ENCODE measurements at places on chromosomes 6 and 20.

- no peak for DNase-seq
Measured at GRCh38 chr6:41494212-41495110, 51.7 kb upstream of the FOXP4 start.

GRCh38 chr20:56826306-56826704 lies 197.2 kb downstream of the TFAP2C start:
- no peak for DNase-seq

DNA sequence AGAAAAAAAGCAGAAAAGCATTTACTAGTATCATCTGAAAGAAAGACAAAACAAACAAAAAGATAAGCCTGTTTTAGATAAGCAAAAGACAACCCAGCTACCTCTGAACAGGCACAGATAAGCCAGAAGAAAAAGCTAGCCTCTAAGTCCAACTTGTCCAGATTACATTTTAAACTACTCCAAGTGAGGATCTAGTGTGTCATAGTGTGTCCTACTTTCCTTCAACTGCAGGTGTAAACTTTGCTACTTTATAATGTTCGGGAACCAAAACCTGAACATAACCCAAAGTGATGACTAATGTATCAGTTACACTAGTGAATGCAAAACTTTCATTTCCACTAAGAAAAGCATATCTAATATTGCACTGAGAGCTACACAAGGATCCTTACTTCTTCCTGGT lies 19.5 kb downstream of the ADNP start:
- DNase-seq, result no peak

DNA sequence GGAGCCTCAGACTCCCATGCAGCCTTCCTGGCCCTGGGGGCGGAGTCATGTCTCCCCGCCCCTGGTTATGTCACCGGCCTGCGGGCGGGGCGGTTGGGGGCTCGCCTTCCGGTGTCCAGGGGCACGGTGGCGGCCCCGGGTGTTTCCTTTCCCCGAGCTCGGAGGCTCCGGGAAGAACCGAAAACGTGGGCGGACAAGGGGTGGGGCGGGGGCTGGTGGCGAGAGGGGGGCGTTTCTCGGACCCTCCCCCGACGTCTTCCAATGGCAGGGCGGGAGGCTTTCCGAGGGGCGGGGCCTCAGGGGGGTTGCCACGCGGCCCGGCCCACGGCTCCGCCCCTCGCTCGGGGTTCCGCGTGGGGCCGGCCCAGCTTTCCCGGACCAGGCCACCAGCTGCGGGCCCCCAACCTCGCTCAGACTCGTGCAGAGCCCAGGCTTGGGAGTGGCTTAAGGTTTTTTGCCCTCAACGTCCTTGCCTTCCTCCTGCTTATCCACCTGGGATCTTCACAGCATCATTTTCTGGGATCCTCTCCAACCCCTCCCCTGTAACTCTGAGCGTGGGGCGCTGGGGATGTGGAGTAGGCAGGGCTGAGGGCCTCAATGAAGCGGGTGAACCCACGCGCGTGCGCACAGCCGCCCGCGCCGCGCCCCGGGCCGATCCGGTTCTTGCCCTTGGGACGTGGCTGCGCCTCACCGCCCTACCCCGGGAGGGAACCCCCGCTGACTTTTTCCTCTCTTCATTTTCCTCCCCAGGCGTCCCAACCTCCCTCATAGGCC lies 2.1 kb upstream of the NRN1 start:
- DNase-seq, result peak; percentile 87

GRCh38 chr6:24228123-24228522 lies 102.1 kb downstream of the NRSN1 start:
- DNase-seq, result no peak

DNA sequence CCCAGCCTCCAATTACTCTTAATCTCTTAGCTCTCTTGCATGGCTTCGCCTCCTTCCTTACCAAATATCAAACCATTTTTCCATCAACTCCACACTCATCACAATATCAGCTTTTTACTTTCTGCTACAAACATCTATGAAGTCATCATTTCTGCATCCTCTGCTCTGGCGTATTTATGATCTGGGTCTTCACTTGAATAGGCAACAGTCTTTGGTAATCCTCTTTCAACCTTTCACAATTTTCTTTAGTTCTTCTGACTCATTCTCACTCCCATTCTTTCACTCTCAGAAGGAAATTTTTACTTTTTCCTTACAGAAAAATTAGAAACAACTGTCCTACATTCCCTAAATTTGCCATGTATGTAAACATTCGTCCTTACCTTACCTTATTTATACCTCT lies 522.4 kb downstream of the HDGFL1 start:
- DNase-seq, result no peak

- no peak for DNase-seq
Measured at GRCh38 chr6:19632786-19633185, 204.4 kb upstream of the ID4 start.

DNA sequence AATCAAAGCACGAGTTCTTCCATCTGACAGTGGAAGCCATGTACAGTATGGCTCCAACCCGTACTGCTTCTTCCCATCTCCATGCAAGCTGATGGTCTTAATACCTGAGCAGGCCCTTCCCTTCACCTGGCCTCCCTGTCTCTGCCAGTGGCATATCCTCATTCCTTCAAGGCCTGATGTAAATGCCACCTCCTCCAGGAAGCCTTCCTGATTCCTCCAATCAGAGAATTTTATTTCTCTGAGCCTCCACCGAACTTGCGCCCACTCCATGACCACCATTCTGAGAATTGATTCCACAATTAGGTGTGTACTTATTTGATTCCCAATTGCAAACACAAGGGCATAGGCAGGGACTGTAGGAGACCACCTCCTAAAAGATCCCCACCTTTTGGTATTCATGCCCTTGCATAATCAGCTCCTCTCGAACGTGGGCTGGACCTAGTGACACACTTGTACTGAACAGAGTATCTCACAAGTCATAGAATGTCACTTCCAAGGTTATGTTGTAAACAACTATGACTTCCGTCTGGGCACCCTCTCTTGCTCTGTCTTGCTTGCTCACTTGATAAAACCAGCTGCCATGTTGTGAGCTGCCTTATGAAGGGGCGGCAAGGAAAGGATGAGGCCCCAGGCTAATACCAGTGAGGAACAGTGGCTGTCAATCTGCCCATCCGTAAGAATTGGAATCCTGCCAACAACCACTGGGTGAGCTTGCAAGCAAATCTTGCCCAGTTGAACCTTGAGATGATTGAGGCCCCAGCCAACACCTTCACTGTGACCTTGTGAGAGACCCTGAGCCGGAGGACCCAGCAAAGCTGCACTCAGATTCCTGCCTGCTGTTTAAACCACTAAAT lies 38.8 kb downstream of the CPNE5 start:
- DNase-seq, result no peak

DNA sequence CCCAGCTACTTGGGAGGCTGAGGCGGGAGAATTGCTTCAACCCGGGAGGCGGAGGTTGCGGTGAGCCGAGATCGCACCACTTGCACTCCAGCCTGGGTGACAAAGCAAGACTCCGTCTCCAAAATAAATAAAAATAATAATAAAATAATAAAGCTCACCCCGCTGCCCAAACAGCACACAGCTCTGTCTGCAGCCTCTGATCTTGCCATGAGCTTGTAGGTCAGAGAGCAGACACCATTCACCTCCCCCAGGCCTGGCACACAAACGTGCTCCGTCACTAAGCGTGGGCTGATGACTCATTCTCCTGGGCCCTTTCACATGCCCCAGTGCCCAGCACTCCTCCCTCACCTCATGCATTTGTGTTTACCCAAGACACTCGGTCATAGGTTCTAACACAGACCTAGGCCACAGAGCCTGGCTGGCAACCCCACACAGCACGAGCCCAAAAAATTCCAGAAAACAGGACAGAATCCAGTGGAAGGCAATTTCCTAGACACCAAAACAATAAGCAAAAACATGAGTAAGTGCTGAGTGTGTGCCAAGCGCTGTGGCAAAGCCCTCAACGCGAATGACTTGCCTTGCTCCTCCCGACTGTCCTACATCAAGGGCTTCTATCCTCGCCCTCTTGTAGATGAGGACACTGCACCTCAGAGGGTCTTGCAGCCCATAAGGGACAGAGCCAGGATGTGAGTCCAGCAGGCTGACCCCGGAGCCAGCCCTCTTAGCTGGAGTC lies 18.0 kb downstream of the ATP9A start:
- peak; percentile 99 for DNase-seq

DNA sequence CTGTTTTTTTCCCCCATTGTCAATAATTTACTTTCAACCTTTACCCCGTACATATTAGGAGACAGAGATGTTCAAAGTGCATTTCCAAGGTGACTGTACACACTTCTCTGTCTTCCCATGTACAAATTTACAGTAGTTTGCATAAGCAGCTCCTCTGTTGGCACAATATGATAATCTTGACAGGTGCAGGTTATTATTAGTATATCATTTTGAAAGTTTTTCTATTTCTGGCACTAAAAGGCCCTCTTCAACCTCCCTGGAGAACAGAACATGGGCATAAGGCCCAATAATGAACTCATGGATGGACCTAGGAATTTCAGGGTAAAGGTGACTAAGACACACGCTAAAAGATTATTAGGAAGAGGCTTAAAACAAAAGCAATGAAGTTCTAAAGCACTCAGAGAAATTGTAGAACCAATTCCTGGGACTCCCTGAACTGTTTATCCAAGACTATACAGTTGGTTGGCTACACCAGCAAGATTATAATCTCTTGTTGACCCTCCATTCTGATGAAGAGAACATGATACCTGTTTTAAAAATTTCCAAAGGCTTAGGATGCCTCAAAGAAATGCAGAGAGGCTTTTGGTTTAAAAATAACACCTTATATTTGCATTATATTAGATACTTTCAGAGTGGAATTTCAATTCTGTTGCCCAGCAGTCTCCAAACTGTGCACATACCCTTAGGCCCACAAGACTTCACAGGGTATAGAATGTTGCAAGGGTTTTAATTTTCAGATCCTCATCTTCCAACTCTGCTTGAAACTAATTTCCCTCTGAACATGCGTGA lies 1.1 kb downstream of the AIG1 start:
- DNase-seq, result no peak

DNA sequence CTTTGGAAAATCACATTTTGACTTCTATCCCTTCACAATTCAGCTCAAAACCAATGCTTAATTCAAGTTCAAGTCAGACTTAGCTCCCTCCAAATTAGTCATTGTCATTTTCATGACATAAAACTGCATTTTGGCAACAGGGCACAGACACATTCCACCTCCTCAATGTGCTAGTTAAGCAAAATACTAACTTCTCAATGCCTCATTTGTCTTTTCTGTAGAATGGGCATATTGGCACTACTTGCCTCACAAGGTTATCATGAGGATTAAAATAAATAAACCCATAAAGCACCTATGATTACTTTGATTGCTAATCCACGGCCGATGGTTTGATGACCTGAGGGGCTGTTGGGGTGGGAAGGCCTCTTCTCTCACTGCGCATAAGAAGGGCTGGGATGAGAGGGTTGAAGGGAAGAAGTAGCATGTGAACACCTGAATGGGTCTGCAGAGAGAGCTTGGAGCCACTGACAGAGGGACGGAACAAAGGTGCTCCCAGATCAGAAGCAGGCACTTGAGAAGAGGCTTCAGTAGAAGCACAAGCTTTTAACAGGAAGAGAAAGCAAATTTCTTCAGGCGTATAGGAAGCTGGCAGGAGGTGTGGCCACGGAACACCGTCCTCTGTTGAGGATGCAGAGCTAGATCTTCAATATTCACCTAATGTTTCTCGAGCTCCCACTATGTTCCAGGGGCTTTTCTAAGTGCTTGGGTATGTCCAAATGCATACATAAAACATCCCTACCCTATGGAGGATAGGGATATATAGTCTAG lies 11.7 kb upstream of the TBC1D7 start:
- DNase-seq, result no peak

DNA sequence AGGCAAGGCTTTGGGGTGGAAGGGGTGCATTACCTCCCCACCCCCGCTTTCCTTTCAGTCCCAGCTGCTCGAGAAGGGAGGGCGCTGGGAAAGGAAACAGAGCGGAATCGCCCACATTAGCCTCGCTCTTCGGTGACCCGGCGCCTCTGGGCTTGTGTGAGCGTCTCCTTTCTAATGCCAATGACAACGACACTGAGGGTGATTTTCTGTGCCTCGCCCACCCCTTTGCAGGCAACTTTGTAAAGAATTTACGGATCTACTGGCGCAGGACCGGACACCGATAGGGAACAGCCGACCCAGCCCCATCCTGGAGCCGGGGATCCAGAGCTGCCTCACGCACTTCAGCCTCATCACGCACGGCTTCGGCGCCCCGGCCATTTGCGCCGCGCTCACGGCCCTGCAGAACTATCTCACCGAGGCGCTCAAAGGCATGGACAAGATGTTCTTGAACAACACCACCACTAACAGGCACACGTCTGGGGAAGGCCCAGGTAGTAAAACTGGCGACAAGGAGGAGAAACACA lies 24.3 kb downstream of the TFAP2B start:
- DNase-seq, result no peak

DNA sequence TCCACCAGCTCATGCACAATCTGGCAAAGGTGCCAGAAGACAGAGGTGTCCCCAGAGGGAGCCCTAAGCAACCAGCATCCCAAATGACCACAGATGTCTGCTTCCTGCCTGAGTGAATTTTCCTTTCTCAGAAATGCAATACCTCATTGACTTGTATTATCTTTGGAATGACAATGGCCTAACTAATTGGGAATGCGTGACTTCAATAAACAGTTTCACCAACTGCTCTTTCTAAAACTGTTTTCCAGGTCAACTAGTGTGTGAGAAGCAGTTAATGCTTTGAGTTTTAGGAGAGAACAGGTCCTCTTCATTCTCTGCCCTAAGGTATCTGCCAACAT lies 108.9 kb upstream of the SNX9 start:
- no peak for DNase-seq

GRCh38 chr20:39146394-39146793 lies 184.2 kb downstream of the DHX35 start:
- no peak for DNase-seq

DNA sequence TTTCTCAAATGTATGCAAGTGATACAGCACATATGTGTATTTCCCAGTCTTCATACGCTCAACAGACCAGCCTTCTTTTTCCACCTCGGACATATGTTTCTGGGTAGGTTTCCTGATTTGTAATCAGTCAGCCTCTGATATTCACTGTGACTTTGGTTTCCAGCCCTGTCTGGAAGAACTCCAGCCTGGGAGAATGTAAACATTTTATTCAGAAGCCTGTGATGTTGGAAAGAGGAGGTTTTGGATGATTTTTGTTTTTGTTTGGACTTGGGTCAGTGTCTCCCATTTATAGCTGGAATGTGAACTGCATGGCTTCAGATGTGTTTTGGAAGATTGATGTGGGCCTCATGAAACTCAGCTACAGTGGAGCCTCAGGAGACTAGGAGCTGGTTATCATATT lies 172.2 kb upstream of the CENPW start:
- no peak for DNase-seq

DNA sequence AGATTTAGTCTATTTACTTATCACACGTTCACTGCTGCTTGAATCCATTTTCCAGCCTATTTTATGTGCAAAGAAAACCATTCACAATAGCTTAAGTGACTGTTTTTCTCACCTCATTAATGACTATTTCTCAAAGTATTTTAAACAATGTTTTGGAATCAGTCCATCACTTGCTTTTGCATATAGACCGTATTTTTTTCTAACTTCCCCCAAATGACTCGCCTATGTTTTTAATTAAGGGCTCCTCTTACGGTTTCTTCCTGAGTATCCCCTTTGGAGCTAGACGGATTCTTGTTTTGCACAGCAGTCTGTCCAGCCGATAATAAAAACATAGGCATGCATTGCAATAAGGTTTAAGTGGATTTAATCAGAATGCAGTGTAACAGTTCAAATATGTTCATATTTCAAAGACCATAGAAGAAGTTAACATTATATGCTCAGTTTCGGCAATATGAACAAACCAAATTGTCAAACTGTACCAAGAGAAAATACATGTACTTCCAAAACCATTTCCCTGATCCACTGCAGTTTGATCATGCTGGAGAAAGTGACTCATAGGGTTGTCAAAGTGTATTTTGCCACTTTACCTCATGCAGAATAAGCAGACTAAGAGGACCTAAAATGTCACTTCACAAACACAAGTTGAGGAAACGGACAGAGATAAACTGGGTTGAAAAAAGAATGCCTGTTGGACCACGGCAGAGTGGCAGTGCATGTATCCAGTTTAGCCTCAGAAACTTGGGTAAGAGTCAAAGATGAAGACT lies 66.4 kb downstream of the HMGN3 start:
- no peak for DNase-seq
